Activated T-cell treated with anti-CD3 and anti-CD28 coated beads, Interleukin-2, amount 50 U/mL, for 72 hours (primary cell): ENCODE measurements at places on chromosomes 2 and 18.
A peak's percentile ranks its signal among the peaks of the same experiment; 100 is the strongest.

DNA sequence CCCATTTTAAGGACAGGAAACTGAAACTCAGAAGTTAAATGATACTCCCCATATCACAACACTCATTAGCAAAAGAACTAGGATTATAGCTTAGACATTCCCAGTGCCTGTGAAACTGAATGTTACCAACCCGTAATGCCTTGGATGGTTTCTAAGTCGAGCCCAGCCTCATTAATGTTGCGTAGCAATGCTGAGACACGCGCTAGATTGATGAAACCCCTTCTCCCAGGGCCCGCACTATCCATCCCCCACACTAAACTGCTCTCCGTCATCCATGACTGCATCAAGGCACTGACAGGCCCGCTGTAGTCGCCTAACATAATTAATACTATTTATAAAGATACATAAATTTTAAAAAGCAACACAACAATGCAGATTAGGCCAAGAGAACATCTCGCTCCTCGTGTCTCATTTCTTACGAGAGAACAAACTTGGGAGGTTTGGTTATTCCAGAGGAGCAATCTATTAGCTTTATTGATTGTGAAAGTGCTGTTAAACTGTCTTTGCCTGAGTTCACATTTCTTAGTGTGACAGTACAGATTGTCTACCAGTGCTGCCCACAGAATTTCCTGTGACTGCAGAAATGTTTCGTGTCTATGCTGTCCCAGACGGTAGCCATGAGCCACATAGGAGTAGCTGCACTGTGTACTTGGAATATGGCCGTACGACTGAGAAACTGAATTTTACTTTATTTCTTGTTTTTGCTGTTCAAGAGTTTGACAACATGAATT lies 312.2 kb upstream of the RAB12 start:
- no peak for DNase-seq

DNA sequence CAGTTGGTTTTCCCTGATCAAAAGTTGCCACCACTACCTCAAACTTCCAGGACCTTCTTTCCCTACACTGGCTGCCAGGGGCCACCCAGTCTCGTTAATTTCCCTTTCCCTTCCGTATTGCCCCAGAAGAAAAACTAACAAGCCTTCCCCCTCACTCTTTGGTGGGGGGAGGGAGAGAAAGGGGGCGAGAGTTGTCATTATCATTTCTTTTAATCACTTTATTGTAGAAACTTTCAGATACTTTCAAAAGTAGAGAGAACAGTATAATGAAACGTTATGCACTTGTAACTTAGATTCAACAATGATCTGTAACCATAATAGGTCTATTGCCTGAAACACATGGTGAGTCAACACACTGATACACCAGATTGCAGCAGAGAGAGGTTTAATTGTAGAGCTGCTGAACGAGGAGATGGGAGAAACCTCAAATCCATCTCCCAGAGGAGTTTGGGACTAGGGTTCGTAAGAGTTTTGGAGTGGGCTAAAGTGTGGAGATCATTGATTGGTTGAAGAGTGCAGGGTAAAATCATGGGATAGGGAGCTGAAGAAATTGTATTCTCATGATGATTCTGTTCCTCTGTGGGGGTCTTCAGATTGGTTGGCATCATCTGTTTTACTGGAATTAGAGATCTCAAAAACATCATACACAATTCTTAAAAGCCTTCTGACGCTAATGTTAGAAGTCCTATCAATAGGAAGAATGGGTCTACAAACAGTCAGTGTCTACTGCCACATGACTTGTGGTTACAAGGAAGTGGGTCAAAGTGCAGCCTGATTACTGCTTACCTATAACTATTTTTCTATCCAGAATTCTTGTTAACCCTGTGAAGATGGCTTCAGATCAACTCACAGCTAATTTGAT lies 2.6 kb upstream of the RNF149 start:
- no peak for DNase-seq

GRCh38 chr2:71785516-71785981 lies 332.2 kb downstream of the DYSF start:
- DNase-seq, result no peak

DNA sequence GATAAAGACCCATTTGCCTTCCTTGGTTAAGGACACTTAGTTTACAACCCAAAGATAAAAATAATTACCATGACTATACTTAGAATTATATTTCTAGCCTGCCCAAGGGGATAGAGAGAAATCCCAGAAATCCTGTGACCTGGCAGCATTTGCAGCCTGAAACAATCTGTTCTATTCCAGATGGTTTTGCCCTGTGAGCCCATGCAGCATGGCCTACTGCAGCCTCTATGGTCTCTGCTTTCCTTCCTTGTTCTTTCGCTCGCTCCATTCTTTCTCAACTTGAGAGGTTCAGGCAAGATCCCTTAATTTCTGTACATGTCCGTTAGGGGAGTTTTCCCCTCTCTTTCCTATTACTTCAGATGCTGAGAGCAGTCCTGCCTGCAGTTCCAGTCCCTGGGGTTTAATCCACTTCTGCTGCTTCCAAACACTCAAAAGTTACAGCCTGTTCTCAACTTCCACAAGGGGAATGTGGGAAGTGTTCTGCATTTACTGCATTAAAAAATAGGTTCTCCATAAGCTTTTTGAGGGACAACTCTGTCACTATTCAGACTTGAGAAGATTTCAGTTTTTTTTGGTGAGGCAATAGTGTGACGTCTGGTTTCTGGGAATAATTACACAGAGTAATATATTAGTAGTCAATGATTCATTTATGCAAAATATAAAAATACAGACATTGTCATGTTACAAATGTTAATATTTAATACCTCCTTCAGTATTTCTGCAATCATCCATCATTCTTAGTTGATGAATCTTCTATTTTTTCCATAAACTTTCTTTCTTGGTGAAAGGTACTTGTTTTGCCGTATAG lies 80.3 kb downstream of the CDCA7 start:
- DNase-seq, result no peak

DNA sequence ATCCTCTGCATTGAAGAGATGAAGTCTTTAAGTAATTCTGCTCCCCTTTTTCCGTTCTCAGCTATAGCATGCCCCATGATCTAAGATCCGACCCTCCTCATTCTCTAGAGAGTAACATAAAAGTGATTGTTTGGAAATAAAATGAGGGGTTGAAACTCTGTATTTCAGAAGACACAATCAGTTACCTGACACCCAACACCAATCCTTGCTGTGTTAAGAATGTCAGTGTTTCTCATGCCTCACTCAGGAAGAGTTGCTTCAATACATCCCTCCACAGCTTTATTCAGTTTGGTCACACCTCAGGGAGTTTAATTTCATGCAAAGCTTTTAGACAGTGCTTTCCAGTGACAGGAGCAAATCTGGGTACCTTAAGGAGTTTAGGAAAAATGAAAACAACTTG lies 49.9 kb upstream of the RBBP8 start:
- DNase-seq, result no peak

DNA sequence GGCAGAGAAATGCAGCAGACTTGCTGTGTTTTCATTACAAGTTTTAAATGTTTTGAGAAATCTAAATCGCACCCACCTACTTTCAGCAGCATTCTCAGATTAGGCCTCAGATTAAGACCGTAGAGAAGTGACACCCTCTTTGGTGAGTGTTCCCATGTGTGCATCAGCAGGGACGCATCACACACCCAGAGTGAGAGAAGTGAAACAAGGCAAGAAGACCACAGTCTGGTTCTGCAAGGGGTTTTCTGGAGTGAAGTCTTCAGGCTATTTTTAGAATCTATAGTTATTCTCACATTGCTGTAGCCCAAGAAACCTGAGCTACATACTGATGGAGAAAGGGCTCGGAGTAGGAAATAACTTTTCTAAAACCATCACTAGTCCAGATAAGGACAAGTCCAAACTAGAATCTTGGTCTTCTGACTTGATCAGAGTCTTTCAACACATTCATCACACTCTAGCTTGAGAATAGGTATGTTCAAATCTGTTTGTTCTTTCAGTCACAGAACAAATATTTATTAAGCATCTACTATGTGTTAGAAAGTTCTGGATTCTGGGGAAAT lies 1216.6 kb upstream of the PIK3C3 start:
- DNase-seq, result no peak

DNA sequence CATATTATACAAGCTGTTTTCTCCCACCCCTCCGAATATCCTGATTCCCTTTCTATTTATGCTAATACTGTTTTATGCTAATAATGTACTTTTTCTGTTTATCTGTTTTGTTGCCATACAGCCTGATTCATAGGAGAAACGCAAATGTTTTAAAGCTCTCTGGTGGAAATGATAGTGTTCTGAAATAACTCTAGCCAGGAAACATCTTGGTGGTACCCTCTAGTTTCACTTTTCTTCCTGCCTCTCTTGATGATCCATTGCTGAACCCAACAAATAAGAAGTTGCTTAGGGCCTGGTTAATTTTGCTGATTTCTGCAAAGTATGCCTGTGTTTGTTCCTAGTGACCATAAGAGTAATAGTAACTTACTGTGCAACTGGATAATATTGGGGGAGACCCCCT lies 148.4 kb upstream of the KCTD1 start:
- no peak for DNase-seq

GRCh38 chr18:78741381-78742217 lies 238.0 kb upstream of the SALL3 start:
- DNase-seq, result no peak

DNA sequence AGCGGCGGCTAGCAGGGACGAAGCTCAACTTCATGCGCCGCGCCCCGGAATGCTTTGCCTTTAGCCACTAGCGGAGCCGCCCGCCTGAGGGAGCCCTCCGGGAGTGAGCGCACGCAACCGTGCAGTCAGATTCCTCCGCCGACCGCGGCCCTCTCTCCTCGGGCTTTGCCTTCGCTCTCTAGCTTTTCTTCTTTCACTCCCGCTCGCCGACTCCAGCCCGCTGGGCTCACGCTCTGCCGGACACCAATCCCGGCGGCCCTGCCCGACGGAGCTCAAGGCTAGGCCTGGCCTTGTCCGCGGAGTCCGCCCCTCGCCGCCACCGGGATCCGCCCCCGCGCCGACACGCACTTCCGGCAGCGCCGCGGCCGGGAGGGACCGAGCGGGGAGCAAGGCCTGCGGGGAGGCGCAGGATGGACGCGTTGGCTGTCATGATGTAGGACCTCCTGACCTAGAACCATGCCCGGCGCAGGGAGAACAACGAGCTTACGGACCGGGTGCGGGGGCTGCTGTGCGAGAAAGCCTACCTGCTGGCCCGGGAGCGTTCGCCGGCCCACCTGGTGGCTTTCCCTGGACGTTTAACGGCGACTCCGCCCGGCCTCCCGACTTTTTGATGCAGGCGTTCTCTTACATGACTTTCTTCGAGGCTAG lies 40.8 kb upstream of the AKAIN1 start:
- peak; percentile 93 for DNase-seq

DNA sequence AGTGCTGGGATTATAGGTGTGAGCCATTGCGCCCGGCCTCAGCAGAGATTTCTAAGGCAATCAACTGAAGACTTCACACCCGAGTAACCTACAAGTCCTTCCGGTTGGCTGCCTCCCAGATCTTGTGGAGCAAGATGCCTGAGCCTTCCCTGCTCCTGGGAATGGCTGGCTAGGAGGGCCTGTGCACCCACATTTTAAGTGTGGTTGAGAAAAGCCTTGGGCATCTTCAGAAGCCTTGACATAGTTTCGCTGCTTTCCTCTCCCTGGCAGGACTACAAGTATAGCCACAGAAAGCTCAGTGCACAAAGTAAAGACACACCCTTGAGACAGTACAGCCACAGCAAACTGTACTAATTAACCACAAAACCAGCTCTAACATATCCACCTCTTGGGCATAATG lies 35.2 kb downstream of the E2F6 start:
- DNase-seq, result no peak

DNA sequence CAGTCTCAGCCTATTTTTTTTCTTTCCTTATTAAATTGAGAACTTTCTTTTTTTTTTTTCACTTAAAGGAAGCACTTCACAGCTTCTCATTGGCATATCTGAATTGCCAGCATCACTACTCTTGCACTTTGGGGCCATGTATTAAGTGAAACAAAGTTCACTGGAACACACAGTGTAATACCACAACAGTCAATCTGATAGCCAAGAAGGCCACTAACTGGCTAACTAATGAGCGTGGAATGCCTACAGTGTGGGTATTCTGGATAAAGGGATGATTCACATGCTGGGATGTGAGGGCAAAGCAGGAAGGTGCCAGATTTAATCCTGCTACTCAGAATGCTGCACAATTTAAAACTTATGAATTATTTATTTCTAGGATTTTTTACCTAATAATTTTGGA lies 11.7 kb upstream of the C18orf63 start:
- no peak for DNase-seq

DNA sequence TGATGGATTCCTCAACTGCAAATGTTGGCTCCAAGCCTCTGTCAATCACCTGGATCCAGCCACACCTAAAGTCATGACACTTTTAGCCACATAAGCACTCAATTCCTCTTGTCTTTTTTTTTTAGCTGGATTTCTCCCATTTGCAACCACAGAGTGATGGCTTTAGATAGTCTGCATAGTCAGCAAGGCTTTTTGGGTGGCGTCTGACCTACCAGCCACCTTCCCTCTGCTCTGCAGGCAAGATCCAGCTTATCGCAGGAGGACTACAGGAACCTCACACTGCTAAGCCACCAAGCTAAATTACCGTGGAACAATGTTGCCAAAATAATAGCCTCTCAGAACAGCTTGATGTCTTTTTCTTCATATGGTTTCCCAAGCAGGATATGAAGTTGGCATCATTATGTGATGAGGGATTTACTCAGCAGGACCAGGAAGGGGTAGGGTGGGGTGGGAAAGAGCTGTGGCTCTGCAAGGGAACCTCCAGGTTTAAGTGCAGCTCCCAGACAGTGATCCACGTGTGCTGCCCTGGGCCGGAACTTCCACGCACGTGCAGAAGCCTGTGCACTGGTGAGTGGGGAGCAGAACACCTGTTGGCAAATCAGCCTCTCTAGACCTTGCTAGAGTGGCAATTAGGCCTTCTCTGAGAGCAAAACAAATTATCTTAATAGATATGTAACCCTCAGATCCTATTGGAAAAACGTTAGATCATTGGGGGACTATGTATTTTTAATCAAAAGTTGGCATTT lies 170.6 kb upstream of the NCK2 start:
- DNase-seq, result no peak

- peak; percentile 71 for DNase-seq
Observed at GRCh38 chr2:19349911-19350677, 8.3 kb downstream of the OSR1 start.

GRCh38 chr2:155689791-155690190 lies 642.7 kb downstream of the NR4A2 start:
- DNase-seq, result no peak
